ENCODE measurements at places on chromosomes 6 and 20.

DNA sequence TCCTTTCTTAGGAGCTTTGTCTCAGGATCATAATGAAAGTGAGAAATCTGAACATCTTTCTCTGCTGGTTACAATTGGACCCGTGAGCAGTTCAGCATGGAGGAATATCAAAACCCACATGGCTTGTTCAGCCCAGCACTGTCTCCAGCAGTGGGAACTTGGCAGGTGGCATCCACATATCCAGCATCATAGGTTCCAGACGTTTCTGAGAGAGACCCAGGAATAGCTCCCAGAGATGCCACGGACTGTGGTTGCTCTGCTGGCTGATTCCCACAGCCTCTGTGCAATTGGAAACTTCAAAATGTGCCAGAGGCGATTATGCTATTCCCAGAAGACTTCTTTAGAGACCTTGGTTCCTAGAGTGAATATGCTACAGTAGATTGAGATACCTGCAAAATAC is 76.4 kb downstream of the PHACTR2 start:
- DNase-seq: no peak

GRCh38 chr6:23305325-23305943 is 736.1 kb downstream of the HDGFL1 start:
- no peak for DNase-seq

- no peak for DNase-seq
These were observed 53.2 kb downstream of the SAMD5 start for GRCh38 chr6:147561726-147562125.

DNA sequence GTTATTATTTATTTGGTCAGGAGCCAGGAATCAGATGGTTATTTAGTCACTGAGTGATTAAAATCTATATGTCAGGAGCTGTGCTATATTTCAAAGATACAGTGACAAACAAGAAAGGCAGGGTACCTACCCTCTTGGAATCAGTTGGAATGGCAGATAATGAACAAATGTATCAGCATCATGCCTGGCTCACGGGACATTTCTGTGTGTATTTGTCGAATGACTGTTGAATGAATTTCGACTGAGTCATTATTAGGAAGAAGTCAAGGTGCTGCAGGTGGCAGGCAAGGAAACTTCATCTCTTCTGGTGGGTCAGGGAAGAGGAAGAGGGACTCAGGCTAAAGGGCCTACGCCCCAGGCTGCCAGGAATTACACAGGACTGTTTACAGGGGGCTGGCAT is 13.6 kb downstream of the PKIG start:
- no peak for DNase-seq

Measured in stimulated activated CD4-positive, alpha-beta T cell treated with anti-CD3 and anti-CD28 coated beads, Interleukin-12 subunit alpha, Interleukin-12 subunit beta, amount 100 ng/mL, for 4 hours (primary cell).